ENCODE measurements at places on chromosomes 13 and 19.
A peak's percentile ranks its signal among the peaks of the same experiment; 100 is the strongest.

DNA sequence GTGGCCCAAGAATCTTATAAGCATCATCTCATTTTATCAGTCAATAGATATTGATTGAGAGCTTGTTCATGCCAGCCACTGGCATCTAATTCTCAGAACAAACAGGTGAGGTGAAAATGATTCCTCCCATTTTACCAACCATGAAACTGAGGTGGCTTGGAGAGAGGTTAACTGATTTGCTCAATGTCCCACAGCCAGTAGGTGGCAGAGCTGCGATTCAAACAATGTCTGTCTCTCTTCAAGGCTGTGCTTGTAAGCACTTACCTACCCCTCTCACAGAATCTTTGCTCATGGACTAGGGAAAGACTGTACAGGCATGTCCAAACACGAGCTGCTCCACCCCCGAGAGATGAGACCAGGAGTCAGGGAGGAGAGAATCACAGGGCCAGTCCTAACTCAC is 21.5 kb upstream of the GSX1 start:
- no peak for ATAC-seq

DNA sequence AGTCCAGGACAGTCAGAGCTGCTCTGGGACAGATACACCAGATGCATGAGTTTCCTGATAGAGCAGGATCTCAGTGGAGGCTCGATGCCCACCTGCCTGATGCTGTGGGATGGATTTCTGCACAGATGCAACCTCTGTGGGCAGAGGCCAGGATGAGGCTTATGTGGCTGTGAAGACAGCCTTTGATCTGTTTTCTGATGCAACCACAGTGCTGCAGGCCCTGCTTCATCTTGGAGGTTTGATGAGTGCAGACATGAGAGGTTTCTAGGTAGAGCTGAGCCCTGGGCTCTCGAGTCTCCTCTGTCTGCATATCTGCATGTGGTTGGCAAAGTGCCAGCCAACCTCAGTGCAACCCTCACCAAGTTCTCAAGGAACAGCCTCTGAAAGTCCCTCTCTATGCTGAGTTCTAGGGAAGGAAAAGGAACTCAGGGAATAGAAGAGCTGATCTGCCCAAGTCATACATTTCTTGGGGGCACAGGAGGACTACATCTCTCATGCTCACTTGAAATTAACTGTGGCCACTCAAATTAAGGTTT is 23.1 kb upstream of the TSHZ3 start:
- no peak for ATAC-seq

GRCh38 chr19:58229255-58229639 is 533 bp downstream of the ZNF544 start:
- peak; percentile 42 for ATAC-seq

DNA sequence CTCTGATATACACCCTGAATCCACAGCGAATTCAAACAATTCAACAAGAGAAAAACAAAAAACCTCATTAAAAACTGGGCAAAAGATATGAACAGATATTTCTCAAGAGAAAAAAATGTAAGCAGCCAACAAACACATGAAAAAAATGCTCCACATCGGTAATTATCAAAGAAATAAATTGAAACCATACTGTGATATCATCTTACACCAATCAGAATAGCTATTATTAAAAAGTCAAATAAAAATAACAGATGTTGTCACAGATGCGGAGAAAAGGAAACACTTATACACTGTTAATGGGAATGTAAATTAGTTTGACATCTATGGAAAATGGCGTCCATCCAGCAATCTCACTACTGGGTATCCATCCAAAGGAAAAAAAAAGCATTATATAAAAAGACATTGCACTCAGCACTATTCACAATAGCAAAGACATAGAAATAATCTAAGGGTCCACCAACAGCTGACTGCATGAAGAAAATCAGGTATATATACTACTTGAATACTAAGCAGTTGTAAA is 1495.0 kb upstream of the PCDH20 start:
- no peak for ATAC-seq

GRCh38 chr19:22052644-22053013 is 345 bp downstream of the ZNF257 start:
- ATAC-seq = no peak

- no peak for ATAC-seq
These were observed 7.7 kb upstream of the KASH5 start for GRCh38 chr19:49380391-49380790.

DNA sequence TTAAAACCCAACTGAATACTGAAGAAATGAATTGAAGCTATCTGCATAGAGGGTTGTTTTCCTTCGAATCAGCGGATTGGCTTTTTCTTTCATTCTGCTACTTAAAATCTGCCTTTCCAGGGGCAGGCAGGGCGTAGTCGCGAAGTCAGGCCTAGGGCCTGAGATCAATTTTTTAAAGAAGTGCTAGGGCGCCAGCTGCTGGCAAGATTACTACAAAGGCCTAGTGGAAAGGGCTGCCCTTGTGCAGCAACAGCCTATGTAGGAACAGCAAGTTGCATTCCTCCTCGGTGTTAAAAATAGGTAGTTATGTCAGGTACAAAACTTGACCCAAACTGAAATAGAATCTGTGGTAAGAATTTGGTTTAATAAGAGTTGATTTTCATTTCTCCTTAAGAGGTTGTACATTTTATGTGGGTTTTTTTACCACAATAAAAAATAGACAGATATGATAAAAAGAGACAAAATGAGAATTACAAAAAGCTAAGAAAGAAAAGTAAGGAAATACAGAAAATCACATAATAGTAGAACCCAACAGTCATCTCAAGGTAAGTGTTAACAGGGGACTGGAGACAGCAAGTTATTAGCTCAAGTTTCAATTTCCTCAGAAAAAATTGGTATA is 9.5 kb upstream of the URAD start:
- peak; percentile 80 for ATAC-seq

GRCh38 chr13:38763446-38764381 is 76.8 kb downstream of the FREM2 start:
- peak; percentile 28 for ATAC-seq

DNA sequence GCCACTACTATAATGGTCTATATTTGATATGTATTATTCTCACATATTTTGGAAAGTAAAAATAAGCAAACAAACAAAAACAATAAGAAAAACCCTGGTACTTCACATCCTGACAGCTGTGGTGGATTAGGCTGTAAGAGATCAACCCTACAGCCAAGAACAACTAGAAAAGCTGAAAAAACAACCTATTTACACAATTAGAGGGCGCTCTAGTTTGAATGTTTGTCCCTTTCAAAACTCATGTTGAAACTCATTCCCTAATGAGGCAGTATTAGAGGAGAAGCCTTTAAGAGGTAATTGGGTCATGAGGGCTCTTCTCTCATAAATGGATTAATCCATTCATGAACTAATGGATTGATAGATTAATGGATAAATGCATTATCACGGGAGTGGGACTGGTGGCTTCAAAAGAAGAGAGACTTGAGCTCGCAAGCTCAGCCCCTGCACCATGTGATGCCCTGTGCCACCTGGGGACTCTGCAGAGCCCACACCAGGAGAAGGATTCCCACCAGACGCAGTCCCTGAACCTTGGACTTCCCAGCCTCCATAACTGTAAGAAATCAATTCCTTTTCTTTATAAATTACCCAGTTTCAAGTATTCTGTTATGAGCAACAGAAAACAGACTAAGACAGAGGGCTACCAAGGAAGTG is 733.9 kb upstream of the ARGLU1 start:
- no peak for ATAC-seq

- no peak for ATAC-seq
These were observed 2.3 kb downstream of the MYH14 start for GRCh38 chr19:50205681-50206138.

DNA sequence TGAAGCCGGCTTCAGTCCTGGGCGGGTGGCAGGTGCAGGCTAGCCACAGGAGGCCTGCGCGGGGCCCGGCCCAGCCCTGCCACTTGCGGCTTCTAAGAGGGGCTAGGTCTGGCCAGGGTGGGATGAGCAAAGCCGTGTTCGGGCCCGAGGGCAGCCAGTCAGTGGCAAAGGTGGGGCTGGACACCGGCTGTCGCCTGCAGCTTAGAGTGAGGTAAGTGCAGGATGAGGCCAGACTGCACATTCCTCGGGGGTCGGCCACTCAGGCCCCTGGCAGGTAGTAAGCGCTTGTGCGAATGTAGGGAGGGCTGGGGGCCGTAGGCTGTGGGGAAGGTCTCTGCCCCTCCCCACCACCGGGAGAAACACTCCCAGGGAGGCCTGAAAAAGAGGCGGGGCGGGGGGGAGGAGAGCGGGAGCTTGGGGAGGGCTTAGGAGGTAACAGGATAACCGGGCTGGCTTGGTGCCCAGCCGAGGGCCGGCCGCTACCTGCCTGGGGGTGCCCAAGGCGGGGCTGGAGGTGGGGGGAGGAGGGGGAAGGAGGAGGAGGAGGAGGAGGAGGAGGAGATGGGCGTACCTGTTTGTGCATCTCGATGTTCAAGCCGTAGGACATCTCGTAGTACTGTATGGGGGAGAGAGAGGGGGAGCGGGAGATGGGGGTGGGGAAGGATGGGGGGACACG is 6.4 kb downstream of the TLE5 start:
- ATAC-seq = no peak

DNA sequence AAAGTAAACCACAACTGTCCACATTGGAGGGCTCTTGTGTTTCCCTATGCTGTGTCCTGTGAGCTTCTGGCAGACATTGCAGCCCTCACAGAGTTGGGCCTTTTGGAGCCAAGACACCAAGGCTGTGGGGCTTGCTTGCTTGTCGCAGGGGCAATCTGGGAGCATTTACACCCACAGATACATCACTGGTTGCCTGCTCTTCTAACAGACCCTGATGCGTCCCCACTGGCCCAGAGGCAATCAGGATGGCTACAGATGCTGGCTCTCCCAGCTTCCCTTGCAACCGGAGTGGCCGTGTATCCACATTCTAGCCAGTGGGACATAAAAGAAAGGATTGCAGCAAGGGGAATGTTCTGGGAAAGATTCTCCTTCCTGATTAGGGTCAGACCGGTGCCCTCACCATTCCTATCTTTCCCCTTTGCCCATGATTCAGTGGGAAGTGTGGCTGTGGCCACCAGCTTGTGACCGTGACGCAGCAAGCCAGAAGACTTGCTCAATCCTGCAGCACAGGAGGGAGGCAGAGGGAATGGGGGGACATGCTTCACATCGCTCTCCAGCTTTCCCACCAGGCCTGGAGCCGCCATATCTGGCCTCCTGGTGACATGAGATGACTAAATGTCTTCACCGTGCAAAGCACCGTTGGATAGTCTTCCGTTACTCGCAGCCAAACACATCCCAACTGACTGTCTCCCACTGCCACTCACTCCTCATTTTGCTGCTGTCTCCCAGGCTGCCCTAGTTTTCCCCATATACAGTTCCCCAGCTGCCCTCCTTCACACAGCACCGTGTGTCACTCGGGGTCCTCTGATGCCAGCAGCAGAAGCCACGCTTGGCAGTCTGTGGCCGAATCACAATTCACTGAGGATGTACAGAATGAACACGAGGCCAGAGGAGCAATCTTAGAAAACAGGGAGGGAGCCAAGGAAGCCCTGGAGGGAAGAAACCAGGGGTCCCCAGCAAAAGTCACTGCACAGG is 151.0 kb downstream of the DPF1 start:
- no peak for ATAC-seq

DNA sequence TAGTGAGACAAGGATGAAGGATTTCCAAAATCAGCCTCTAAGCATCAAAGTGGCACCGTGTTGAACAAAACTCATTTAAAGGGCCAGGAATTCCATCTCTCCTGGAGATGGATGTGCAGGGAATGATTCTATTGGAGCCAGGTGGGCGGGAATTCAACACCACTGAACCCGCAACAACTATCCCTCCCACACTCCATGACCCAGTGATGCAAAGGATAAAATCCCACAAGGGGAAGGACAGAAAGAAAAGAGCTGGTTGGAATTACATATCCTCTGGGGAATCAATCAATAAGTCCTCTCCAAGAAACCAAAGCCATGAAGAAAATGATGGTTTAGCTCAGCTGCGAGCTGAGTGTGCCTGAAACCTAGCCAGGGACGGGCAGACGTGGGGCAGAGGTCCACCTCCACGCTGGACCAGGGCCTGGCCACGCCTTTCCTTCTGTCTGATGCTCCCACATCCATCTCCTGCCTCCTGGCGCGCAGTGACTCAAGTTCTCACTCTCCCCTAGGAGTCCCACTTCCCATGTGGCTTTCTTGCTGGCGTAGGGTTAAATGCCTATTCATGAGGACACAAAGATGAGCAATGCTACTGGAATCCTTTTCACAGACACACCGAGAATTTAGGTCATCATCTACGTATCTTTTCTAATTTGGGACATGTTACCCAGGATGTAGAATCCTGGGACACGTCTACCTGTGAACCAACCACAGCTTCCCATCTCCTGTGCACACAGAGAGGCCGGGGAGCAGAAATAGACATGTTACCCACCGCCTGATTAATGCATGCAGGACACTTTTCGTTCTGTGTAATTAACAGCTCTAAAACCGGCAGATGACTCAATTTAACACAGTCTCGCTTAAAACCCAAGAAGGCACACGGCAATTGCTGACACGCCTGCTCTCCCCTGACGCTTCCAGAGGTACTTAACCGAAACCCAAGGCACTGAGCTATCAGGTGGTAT is 48.6 kb downstream of the PEPD start:
- ATAC-seq = peak; percentile 36

- ATAC-seq = no peak
These were observed 10.9 kb downstream of the ZNRF4 start for GRCh38 chr19:5466072-5466471.

DNA sequence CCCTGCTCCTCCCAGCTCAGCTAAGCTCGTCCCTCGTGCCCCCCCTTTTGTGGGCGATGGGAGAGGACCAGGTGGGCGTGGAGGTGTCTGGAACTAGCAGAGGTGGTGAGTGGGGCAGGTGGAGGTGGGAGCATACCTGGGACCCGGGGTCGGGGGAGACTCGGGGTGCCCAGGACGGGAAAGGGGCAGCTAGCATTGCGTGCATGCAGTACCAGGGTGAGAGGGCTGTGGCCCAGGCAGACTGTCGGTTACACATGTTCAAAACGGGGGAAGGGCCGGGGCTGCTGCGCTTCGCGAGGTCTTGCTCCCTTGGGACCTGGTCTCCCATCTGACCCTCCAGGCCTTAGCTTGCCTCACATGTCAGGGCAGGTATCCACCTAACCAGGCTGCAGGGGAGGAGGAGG is 9.1 kb downstream of the TLE5 start:
- ATAC-seq = no peak

GRCh38 chr19:40797166-40797962 is 1.6 kb upstream of the EGLN2 start:
- ATAC-seq = no peak

DNA sequence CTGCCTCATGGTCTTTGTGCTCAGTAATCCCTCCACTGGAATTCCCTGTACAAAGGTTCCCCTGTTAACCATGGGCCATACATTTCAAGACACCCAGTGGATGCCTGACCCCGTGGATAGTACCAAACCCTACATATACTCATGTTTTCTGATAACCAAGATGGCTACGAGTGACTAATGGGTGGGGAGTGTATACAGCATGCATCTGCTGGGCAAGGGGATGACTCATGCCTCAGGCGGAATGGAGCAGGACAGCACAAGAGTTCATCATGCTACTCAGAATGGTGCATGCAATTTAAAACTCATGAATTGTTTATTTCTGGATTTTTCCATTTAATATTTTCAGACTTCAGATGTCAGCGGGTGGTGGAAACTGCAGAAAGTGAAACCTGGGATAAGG is 13.3 kb upstream of the FGF9 start:
- ATAC-seq = peak; percentile 98

DNA sequence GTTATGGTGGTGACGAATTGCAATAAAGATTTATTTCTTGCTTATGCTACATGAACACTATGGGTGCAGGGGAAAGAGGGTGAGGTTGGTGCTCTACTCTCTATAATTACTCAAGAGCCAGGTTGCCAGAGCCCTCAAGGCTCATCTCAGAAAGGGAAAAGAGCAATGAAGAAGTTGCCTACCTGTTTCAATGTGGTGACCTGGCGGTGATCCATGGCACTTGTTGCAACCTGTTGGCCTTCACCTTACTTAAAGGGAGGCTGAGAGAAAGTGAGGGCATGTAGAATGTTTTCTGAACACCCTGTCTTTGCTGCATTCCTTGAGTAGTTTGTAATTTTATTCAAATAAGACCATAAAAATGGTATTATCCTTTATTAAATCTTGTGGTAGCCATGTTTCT is 394.4 kb downstream of the GPC6 start:
- ATAC-seq = no peak
